Stimulated activated CD8-positive, alpha-beta memory T cell treated with anti-CD3 and anti-CD28 coated beads, Interleukin-7, amount 100 ng/mL, for 1 hour (primary cell): ENCODE measurements at places on chromosomes 6 and 20.

- no peak for DNase-seq
Observed at GRCh38 chr6:40930045-40930444, 109.0 kb downstream of the UNC5CL start.

GRCh38 chr6:27078734-27079357 lies 168.7 kb upstream of the PRSS16 start:
- DNase-seq: no peak

DNA sequence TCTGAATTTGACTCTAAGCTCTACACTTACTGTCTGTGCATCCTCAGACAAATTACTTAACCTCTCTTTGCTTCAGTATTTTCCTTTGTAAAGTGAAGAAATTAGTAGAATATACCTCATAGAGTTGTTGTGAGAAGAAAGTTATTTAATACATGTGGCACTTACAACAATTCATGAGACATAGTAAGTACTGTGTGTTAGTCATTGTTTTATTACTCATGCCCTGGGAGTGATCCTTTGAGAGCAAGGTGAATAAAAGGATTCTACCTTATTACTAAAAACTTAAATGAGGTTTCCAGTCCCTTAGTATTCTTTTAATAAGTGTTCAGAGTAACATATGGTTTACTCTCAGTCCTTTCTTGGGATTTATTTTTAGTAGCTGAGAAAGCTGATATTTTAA lies 233.6 kb upstream of the MAP3K7 start:
- no peak for DNase-seq

GRCh38 chr6:106448000-106448426 lies 87.5 kb downstream of the CRYBG1 start:
- no peak for DNase-seq

DNA sequence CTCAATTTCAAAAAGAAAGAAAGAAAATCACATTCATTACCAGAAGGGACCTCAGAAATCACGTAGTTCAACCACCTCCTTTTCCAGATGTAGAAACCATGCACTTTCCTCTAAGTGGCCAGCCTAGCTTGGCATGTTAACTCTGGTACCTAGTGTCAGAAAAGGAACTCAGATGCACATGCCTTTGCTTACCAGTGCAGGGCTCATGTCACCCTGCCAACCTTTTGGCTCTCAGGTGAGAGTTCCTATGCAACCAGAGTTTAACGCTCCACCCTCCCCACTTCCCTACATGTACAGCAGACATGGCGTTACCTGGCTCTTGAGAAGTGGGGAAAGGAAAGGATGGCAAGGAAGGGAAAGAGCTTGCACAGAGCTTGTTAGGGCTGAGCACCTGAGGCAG lies 16.3 kb upstream of the IL17F start:
- no peak for DNase-seq

DNA sequence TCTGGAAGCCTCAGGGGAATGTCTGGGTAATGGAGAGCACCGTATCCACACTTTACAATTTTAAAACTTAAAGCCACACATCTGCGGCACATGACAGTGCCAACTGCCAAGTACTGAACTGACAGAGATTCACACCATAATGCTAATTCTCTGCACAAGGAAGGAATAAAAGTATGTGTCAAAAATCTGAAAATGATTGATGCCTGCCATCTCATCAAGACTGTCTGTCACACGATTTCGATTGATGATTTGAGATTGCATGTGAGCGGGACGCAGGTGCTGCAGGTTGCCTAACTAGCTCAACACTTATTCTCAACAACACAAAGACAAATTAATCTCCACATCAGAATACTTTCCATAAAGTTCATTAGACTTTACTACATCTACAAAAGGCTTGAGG lies 391.2 kb downstream of the PRKN start:
- DNase-seq: no peak

DNA sequence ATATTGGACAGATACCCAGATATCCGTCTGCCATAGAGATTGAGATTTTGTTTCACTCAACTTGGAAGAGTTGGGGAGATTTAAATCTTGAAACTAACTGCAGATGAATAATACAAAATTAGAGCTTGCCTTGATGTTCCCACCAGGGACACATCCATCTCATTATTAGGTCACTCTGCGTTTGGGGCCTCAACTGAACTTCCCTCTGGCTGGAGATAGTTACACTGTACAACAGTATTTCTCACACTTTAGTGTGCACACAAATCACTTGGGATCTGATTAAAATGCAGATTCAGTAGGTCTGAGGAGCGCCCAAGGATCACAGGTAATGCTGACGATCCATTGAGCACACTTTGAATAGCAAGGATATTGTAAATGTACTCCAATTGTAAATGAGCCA lies 35.0 kb upstream of the ADTRP start:
- no peak for DNase-seq

- no peak for DNase-seq
Observed at GRCh38 chr6:10382728-10383330, 32.0 kb downstream of the TFAP2A start.

- DNase-seq: no peak
Observed at GRCh38 chr6:88704980-88705379, 258.4 kb downstream of the RNGTT start.

DNA sequence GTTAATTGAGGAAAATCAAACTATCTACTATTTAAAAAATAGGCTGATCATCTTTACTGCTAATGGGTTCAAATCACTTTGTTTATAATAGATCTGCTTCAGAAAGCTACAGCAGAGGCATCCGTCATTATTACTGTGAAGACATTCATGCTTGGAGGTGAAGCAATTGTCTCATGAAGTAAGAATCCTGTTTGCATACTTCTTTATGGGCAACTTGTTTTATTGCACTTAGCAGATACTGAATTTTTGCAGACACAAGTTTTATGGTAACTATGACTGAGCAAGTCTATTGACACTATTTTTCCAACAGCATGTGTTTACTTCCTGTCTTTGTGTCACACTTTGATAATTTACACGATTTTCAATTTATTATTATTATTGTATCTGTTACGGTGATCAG lies 573.9 kb downstream of the RFPL4B start:
- DNase-seq: no peak

GRCh38 chr20:36408219-36408618 lies 102.1 kb downstream of the DLGAP4 start:
- DNase-seq: no peak

DNA sequence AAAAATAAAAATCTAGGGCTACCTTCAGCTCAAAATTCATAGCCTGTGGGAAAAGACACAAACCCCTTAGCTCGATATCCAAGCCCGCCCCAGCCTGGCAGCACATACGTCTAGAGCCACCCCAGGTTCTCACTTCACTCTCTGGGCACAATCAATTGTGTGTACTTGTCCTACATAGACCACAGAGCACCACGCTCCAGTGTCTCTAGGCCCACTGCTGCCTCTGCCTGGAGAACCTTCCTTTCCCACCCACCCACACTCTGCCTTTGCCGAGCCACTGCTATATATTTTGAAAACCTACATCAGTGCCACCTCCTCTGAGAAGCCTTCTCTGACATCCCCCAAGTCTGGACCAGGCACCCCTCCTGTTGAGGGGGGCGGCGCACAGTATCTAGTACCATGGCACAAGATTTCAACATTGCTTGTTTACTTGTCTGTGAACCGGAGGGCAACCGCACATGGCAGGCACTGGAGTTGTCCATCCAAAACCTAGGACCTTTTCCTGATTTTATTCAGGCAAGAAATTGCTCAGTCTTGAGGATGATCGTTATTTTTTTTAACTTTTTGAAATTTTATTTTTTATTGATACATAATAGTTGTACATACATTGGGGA lies 141.5 kb downstream of the UNC5CL start:
- no peak for DNase-seq

DNA sequence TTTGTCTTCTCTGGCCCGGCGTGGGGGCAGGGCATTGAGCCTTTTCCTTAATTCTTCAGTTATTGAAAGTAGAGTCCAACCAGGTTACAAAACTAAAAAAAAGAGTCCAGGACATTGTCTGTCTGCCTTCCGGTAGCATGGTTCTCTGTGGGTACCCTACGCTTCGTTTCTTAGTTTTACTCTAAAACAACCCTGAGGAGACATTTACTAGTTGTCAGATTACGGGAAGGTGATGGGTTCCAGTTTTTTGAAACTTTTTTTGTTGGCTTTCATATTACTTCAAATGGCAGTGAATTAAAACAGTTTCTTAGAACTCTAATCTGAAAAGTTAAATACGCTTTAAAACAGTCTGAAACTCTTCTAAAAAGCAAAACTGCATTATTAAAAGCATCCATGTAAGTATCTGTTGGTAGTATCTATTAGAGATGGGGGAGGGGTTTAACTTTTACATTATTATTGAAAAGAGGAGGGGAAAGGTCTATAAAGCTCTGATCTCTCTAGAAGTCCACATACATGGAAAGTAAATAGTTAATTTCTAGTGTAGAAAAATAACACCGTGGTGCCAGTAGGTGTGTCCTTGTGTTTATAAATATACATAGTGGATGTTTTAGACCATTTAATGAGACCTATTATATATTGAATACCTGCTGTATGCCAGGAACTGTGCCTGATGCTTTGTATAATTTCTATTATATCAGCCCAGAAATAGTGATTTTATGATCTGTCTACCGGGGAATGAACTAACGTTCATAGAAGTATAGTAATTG lies 2.2 kb downstream of the BICRAL start:
- DNase-seq: no peak

DNA sequence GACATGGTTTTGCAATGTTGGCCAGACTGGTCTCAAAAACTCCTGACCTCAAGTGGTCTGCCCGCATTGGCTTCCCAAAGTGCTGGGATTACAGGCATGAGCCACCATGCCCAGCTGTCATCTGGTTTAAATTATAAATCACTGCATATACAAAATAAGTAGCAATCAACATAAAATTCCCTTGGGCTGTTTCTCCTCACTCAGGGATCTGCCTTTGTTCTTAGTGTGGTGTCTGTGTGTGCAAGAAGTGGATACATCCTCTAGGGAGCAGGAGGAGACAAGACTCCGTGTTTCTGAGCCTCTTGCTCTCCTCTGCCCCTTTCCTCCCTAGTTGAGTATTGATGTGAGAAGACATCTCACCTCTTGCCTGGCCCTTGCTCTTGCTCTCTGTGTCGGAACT lies 65.2 kb upstream of the ADGRF4 start:
- DNase-seq: no peak

GRCh38 chr6:123105561-123105960 lies 109.5 kb downstream of the CLVS2 start:
- no peak for DNase-seq

DNA sequence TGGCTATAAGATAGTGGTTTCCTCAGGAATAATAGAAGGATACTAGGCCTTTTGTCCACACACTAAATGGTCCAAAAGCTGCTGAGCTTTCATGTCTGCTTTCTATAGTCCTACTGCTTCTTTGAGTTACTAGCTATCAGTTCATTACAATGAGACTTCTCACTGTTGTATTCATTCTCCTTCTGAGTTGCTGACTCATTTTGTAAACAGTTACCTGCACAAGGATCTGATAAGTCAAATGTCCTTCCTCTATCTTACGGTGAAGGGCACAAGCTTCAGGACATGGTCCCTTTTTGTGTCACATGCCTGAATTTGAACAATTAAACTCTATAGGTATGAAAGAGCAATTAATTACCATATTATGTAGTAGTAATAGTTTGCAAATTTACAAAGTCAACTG lies 90.5 kb downstream of the MAN1A1 start:
- DNase-seq: no peak

- DNase-seq: no peak
Observed at GRCh38 chr20:46349742-46350056, 41.4 kb upstream of the CDH22 start.

DNA sequence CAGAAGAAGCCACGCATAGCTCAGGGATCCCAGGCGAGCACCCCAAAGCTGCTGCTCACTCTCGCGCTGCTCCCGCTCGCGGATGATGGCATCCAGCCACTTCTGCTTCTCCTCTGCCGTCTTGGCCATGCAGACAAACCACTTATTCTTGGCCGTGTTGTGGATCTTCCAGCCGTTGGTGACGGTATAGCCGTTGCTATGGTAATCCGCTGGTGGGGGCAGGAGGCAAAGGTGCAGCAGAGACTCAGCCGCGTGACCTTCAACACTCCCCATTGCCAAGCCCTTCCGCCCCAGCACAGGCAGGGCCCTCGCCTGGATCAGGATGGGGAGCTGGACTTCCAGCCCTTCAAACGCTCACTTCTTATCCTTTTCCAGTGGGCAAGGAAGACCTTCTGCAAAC lies 136.9 kb downstream of the PREX1 start:
- no peak for DNase-seq

- DNase-seq: no peak
Observed at GRCh38 chr20:856361-856775, 22.9 kb downstream of the FAM110A start.
